ENCODE measurements at places on chromosomes 7 and 10.

DNA sequence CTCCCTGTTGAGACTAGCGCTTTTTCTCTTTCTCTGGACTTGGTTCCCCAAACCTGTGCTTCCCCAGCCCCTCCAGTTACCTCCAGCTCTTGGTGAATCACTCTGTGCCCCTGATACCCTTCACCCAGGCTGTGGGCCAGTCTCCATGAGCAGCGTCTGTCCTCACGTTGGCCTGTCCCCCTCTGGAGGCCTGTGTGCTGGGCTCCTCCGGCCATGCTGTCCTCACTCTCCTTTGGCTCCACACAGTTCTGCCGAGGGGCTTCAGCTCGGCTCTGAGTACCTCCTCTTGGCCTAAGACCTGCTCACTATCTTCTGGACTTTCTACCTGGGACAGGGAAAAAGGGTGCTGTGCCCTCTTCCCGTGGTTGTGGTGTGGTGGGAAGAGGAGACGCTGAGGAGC lies 140.2 kb upstream of the TNS3 start:
- DNase-seq = no peak

- no peak for DNase-seq
Measured at GRCh38 chr10:132742167-132742836, 43.6 kb downstream of the NKX6-2 start.

DNA sequence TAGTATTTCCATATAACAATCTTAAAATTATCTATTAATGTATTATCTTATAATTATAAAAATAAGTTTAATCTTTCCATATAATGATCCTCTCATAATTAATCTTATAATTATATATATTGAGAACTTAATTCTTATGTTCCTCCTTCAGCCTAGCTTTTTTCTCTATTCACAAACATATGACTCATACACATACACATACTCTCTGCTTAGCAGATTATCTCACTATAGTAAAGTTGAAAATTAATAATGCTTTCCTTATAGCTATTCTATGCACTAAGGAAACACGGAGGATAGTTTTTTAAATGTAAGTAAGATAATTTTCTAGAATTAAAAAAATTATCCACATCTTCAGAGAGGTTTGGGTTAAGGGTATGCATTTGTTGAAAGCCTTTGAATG lies 47.7 kb upstream of the ITGB8 start:
- DNase-seq = no peak

- DNase-seq = no peak
Measured at GRCh38 chr10:497898-498451, 191.5 kb downstream of the DIP2C start.

DNA sequence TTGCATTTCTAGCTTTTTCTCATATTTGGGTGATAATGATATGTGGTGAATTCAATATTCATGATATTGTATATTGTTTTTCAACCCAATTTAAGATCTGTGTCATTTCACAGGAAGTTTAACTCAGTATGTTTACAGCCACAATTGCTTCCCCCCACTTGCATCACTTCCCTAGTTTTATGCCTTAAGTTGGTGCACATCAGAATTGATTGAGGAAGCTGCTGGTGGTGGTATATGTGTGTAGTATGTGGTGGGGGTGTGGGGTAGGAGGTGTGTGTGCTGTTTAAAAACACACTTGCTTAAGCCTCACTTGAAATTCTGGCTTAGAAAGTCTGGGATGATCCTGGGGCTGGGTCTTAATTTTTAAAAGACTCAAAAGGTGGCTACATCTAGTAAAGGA lies 245.1 kb upstream of the AOAH start:
- no peak for DNase-seq

DNA sequence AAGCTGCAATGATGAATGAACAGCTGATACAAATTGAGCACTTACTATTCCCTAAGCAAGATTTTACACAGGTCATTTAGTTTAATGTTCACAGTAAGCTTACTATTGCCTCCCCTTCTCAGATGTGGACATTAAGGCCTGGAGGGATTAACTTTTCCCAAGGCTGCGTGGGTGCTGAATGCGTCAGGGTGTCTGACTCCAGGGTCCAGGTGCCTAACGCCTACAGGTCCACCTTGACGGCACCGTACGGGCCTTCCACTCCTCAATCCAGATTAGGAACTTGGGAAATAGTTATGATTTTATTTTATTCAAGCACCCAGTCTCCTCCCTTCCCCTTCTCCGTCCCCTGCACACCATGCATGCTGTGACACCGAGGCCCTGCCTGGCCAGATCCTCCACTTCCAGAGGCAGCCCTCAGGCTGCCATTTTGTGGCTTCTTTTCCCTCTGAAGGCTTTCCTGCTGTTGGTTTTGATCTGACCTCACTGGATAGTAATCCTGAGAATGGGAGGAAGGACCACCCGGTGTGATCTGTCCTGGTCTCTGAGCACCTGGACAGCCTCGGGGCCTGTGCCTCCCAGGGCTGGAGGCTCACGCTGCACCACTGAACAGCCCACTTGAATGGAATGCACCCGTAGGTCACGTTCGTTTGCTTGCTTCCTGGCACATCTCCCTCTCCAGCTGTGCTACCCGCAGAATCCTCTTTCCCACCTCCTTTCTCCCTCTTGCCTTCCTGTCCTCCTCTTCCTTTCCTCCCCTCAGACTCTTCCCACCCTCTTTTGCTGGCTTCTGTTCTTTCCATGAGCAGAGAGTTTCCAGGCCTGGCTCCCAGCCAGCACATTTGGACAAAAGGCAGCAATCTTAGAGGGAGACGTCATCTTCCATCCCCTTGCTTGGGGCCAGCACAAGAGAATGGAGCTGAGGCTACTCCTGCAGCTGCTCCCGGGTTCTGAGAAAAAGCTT lies 14.4 kb downstream of the DENND2A start:
- peak; percentile 74 for DNase-seq

DNA sequence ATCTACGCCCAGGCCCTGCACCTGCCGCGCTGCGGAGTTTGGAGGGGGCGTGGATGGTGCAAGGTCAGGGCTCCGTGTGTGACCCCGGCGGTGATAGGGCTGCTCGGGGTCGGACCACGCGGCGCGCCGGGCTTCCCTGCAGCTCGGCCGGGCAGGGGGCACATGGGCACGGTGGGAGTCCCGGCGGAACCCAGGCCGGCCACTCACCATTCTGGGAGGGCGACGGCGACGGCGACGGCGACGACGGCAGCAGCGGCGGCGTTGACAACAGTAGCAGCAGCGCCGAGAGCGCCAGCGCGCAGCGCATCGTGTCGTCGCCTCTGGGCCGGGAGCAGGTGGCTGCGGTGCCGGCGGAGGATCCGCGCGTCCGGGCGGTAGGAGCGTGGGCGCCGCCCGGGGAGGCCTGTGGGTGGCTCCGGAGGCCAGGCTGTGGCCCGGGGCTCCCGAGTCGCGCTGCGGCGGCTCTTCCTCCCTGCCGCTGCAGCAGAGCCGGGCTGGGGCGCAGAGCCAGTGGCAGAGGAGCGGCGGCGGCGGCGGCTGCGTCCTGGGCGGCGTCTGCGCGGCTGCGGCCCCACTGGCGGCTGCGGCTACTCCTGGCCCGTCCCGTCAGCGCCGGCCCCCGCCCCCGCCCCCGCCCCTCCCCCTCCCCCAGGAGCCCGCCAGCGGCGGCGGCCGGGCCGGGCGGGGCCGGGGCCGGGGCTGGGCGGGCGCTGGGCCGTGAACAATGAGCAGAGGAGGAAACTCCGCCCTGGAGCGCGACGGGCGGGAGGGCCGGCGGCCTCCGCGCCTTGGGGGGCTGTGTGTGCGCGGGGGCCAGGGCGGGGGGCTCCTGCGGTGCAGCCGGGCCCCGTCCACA lies at the start of gene PODXL:
Gene PODXL, minus strand, starts transcription at position 576 of the 856 bp plus-strand sequence. Its CDS starts 269 bp downstream, at position 307.
- DNase-seq = peak; percentile 66

- DNase-seq = no peak
Measured at GRCh38 chr7:146510088-146510680, 393.6 kb downstream of the CNTNAP2 start.

DNA sequence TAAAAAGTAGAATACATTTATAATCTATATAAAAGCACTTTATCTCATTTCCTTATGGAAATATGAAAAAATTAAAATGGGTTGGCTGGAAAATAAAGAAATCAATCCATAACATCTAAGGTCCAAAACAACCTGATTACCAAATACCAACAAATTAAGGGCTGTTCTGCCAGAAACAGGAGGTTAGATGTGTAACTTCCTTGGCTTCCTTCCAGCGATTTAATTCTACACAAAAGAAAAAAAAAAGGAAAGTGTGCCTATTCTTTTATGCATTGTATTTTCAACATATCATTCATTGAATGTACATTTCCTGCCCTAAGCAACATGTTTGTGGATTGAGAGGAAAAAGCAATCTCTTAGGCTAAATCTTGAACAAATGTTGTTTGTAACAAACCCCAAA lies 36.2 kb upstream of the USP6NL start:
- no peak for DNase-seq

GRCh38 chr7:142146124-142146523 lies 34.6 kb downstream of the MGAM2 start:
- DNase-seq = no peak

- DNase-seq = no peak
Measured at GRCh38 chr7:1938788-1939433, 268.8 kb downstream of the ELFN1 start.

- DNase-seq = no peak
Measured at GRCh38 chr10:35503578-35503977, 101.6 kb upstream of the GJD4 start.

DNA sequence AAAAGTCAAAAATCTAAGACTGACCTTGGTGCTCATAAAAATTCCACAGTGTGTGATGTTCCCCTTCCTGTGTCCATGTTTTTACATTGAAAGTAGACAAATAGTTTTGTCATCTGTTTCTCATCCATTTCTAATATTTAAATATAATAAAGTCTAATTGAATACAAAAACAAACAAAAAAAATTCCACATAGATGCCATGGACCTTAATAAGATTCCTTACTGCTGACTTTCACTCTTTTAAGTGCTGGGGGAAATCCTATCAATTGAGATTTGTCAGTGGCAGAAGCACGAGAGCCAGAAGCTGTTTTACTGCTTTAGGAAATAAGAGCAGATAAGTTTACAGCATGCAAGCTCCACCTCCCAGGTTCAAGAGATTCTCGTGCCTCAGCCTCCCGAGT lies 310.0 kb downstream of the ABCA13 start:
- no peak for DNase-seq

DNA sequence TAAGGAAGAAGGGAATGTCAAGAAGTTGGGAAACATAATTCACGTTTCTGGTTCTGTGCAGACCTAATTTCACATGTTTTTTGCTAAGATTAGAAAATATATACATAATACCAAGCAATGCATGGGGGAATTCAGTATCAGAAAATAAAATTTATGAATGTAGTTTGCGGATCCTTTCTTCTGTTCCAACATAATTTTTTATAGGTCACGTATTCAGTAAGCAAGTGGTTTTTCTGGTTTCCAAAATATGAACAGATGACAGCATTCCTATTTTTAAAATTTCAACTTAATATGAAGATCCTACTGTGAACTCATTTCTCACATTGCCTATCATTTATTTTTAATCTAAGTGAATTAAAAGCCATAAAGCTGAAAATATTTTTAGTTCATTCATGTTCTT lies 560.0 kb upstream of the NRG3 start:
- DNase-seq = no peak

GRCh38 chr7:90749262-90749661 lies 153.1 kb downstream of the CDK14 start:
- no peak for DNase-seq

DNA sequence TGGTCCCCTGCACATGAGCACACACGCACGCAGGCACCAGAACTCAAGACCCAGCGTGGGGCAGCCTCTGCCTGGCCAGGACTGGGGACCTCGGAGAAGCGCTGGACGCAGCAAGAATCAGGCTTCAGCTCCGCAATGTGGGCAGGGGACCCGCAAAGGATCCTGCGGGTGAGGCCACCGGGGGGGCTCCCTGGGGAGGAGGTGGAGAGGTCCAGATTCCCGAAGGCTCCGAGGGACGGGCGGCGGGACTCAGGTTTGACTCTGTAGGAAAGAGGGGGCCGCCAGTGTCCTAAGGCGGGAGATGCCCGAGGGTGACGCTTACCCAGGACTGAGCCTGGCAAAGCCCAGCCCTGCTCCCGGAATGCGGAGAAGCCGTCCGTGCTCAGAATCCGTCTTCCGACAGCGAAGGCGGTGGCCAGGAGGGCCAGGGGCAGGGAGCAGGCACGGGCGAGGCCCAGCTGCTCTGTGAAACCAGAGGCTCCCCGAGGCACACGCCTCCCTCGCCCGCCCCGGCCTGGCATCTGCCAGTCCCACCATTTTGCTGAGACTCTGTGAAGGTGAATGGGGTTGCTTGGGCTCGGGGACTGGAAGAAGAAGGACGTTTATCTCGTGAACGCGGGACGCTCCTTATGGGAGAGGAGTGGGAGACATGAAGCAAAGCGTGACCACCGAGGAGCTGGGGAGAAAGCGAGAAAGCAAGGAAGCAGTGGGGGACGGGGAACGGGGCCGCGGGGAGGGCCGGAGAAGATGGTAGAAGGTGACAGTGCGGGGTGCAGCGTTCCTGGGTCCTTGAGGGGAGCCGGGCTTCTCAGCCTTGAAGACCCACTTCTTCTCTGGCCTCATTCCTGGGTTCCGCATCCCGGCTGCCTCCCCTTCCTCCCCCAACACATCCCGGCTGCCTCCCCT lies 489.2 kb downstream of the PTPRN2 start:
- no peak for DNase-seq

GRCh38 chr10:106987362-106987761 lies 177.1 kb downstream of the SORCS1 start:
- no peak for DNase-seq

GRCh38 chr7:2687338-2687869 lies 598 bp upstream of the AMZ1 start:
- DNase-seq = peak; percentile 61

DNA sequence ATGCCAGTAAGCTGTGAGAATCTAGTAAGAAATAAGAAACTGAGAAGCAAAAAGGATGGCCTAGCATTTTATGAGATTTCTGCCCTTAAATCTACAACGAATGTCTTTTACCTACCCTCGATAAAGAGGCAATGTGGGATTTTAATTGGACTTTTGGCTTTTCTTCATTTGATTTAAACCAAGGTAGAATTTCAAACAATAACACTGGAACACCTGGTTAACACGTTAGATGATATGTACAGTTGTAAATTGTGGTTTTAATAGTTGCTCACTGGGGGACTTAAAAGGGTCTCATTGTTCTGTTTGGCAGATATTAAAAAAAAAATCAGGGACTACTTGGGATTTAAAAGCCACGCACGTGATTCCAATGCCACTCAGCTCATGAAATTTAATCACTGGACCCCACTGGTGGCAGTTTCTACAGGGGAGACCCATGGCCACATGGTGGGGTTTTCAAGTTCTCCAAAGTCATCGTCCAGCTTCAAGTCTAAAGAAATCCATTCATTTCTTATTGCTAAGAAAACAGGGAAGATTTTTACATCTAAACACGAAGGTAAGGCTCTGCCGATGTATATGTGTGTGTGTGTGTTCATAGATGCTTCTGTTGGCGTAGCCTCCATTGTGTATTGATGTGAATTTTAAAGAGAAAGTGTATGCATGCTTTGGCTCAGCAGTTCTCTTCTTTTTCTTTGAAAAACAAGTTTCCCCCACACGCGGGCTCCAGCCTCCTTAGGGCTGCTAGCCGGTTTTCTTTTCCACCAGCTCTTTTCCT lies 588.6 kb upstream of the MKI67 start:
- no peak for DNase-seq

GRCh38 chr7:10918093-10918590 lies 55.5 kb upstream of the PHF14 start:
- DNase-seq = no peak

- DNase-seq = no peak
Measured at GRCh38 chr10:76786504-76787072, 851.0 kb downstream of the KCNMA1 start.
